Gastroesophageal sphincter (tissue), 4 donors: ENCODE measurements at places on chromosomes 12 and 14.

DNA sequence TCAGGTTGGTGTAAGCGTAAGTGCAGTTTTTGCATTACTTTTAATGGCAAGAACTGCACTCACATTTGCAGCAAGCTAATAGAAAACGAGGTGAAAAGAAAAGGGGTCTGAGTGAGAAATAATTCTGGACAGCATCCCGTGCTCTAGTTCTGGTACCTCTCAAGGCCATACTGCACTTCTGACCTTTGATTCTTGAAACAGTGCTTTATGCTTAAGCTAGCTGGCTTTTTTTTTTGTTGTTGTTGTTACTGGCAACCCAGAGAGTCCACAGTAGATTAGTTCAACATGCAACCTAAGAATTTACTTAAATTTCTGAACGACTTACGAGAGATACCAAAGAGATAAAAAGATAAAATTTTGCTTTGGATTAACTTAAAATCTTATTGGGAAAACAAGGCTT lies 75.2 kb upstream of the PRKD1 start:
- H3K4me3 ChIP-seq = no peak overlapping the region
- H3K27ac ChIP-seq = no peak overlapping the region
- no peaks in the 10 kb centered on the region for H3K4me1 ChIP-seq
- ATAC-seq = no peak

DNA sequence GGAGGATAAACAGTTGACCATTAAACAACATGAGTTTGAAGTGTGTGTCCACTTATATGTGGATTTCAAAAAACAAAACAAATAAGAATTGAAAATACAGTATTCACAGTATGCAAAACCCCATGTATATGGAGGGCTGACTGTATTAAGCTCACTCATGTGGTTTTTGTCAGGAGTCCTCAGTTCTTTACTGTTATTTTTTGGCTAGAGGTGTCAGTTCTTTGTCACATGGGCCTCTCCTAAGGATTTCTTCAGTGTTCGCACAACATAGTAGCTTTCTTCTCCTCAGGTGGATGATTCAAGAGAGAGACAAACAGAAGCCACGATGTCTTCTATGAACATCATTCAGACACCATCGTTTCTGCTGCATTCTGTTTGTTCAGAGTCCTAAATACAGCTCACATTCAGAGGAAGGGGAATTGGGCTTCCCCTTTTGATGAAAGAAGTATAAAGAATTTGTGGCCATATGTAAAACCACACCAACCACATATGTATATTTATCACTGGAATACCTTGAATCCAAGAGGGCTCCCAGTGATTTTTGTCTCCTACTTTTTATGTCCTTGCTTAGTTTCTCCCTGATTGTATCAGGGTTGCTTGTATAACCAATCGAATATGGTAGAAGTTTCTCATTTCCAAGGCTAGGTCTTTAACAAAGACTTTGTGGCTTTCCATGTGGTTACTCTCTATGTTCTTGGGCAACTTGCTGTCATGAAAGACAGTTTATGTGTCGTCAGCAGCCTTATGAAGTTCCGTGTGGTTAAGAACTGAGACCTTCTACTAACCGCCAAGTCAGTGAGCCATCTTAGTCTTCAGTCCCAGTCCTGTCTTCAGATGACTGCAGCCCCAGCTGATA lies 18.9 kb downstream of the MNAT1 start:
- H3K36me3 ChIP-seq = no peaks in the 10 kb centered on the region
- no peaks in the 10 kb centered on the region for H3K4me1 ChIP-seq
- no peak overlapping the region for H3K4me3 ChIP-seq

- H3K4me1 ChIP-seq = no peaks in the 10 kb centered on the region
- no peak overlapping the region for H3K4me3 ChIP-seq
- no peaks in the 10 kb centered on the region for H3K36me3 ChIP-seq
- H3K27me3 ChIP-seq = no peaks in the 10 kb centered on the region
Observed at GRCh38 chr12:46956451-46957035, 122.9 kb upstream of the PCED1B start.

DNA sequence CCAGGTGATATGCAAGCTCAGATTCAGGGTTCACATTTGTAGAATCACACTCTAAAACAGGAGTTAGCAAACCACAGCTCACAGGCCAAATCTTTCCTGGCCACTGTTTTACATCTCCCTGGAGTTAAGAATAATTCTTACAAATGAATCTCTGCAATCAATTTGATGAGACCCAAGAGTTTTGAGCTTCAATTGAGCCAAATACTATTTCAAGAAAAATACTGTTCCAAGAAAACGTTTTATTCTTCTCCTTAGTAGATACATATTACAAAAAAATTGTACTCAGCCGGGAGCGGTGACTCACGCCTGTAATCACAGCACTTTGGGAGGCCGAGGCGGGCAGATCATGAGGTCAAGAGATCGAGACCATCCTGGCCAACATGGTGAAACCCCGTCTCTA lies 2.5 kb downstream of the PTGDR start:
- H3K27me3 ChIP-seq = peaks cover 36% of the 10 kb centered on the region
- no peaks in the 10 kb centered on the region for H3K36me3 ChIP-seq
- ATAC-seq = peak; percentile 52
- H3K4me1 ChIP-seq = peaks cover 33% of the 10 kb centered on the region

GRCh38 chr12:58882826-58883225 lies 37.5 kb downstream of the LRIG3 start:
- no peak for ATAC-seq
- peaks cover 92% of the 10 kb centered on the region for H3K36me3 ChIP-seq
- peaks cover 6% of the 10 kb centered on the region for H3K4me1 ChIP-seq
- peak overlapping the region; percentile 45 for H3K27ac ChIP-seq
- H3K4me3 ChIP-seq = no peak overlapping the region

GRCh38 chr12:9634969-9635754 lies 27.4 kb upstream of the KLRB1 start:
- H3K4me1 ChIP-seq = no peaks in the 10 kb centered on the region
- no peaks in the 10 kb centered on the region for H3K36me3 ChIP-seq
- no peak overlapping the region for H3K4me3 ChIP-seq
- ATAC-seq = no peak
- no peak overlapping the region for H3K27ac ChIP-seq

- H3K27ac ChIP-seq = no peak overlapping the region
- H3K36me3 ChIP-seq = no peaks in the 10 kb centered on the region
- no peak for ATAC-seq
- H3K4me1 ChIP-seq = no peaks in the 10 kb centered on the region
- no peak overlapping the region for H3K4me3 ChIP-seq
- no peaks in the 10 kb centered on the region for H3K27me3 ChIP-seq
Observed at GRCh38 chr12:118455327-118455726, 79.0 kb downstream of the SUDS3 start.

DNA sequence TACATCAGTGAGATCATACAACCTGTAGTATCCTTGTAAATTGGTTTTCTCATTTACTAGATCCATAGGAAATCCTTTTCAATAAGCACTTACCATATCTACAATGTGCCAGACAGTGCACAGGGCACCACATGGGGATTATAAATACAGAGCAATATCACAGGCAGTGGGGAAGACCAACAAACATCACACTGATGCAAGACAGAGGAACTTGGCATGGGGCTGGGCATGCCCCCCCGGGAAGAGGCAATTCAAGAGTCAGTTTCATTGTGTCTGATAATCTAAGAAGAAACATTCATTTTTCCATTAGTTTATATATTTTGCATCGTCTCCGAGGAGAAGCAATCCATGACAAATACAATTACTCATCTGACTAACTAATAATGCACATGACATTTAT lies 16.2 kb downstream of the NT5DC3 start:
- no peak for ATAC-seq
- H3K36me3 ChIP-seq = no peaks in the 10 kb centered on the region
- H3K27me3 ChIP-seq = no peaks in the 10 kb centered on the region

DNA sequence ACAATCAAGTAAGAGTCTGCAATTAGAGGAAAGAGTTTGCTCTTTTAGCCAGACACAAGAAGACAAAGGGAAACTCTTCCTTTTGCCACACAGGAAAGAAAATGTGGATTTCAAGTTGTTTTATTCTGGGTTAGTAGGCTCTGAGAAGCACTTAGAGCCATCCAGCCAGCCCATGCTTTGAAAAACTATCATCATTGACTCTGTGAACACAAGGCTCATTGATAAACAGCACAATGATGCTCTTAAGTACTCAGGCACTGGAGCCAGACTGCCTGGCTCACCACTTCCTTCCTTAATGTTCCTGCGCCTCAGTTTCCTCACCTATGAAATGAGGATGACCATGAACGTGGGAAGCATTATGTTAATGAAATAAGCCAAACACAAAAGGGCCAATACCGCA lies 150.2 kb upstream of the EEA1 start:
- H3K36me3 ChIP-seq = no peaks in the 10 kb centered on the region
- ATAC-seq = no peak
- H3K4me1 ChIP-seq = no peaks in the 10 kb centered on the region
- H3K4me3 ChIP-seq = no peak overlapping the region
- H3K27ac ChIP-seq = no peak overlapping the region
- H3K27me3 ChIP-seq = no peaks in the 10 kb centered on the region

DNA sequence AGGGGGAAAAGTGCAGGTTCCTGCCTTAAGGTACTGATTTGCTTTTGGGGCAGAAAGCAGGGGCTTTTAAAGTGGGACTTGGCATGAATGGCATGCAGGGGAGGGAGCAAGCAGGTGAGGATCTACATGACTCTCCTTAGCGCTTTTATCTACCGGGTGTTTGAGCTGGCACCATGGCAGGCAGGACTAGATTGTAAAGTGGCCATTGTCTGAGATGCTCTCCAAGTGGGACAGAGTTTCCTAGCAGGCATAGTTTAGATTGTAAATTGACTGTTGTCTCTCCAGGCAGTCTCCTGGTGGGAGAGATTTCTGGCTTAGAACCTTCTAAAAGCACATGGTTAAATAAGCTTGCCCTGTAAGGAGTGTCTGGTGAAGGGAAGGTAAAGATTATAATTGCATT lies 5.3 kb upstream of the DICER1 start:
- ATAC-seq = no peak
- no peak overlapping the region for H3K4me3 ChIP-seq
- H3K27me3 ChIP-seq = no peaks in the 10 kb centered on the region
- H3K36me3 ChIP-seq = no peaks in the 10 kb centered on the region
- H3K4me1 ChIP-seq = no peaks in the 10 kb centered on the region
- H3K27ac ChIP-seq = no peak overlapping the region

- no peak for ATAC-seq
- no peaks in the 10 kb centered on the region for H3K27me3 ChIP-seq
- no peak overlapping the region for H3K27ac ChIP-seq
- H3K36me3 ChIP-seq = no peaks in the 10 kb centered on the region
Observed at GRCh38 chr14:53016919-53017318, 66.1 kb upstream of the FERMT2 start.

DNA sequence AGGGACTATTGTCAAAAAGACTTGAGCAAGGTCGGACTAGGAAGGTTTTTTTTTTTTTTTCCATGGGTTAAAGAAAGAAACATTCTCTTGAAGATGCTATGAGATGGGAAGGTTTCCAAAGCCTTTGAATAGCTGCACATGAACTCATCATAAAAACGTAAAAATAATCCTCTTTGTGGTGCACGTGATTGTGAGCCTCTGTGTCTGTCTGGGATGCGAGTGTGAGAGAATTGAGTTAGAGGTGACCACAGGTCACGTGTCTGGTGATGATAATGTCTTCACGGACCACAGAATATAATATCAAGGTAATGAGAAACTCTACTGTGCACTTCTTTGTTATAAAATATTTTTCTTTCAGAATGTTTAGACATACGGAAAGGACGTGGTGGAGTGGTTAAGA lies 24.3 kb upstream of the ADGRD1 start:
- H3K4me1 ChIP-seq = peaks cover 24% of the 10 kb centered on the region
- no peak for ATAC-seq
- no peaks in the 10 kb centered on the region for H3K36me3 ChIP-seq
- no peak overlapping the region for H3K4me3 ChIP-seq

- H3K27me3 ChIP-seq = no peaks in the 10 kb centered on the region
- H3K27ac ChIP-seq = peak within 1 kb of the TSS; percentile 78
- peak within 1 kb of the TSS; percentile 96 for H3K4me3 ChIP-seq
- peak; percentile 97 for ATAC-seq
- H3K4me1 ChIP-seq = peaks cover 3% of the 10 kb centered on the region
Observed at GRCh38 chr12:120445911-120446843, at the start of the genes GATC and TRIAP1. Gene GATC (plus strand): TSS chr12:120446444. CDS start chr12:120446481, 37 bp downstream. Gene TRIAP1 (minus strand): TSS chr12:120446384. CDS start chr12:120446372, 12 bp downstream.

- H3K4me1 ChIP-seq = no peaks in the 10 kb centered on the region
- H3K27ac ChIP-seq = no peak overlapping the region
- no peaks in the 10 kb centered on the region for H3K27me3 ChIP-seq
- no peaks in the 10 kb centered on the region for H3K36me3 ChIP-seq
- no peak overlapping the region for H3K4me3 ChIP-seq
Observed at GRCh38 chr12:100995771-100996170, 201.2 kb downstream of the ANO4 start.

- H3K27me3 ChIP-seq = no peaks in the 10 kb centered on the region
- no peak overlapping the region for H3K4me3 ChIP-seq
- peaks cover 13% of the 10 kb centered on the region for H3K4me1 ChIP-seq
- no peak overlapping the region for H3K27ac ChIP-seq
Observed at GRCh38 chr14:22540811-22541360, 48.1 kb downstream of the DAD1 start.
